ENCODE measurements at places on chromosomes 16 and 17.

- DNase-seq: no peak
These were observed 773 bp downstream of the SYNGR3 start for GRCh38 chr16:1990351-1991134.

GRCh38 chr16:54456291-54456690 is 169.7 kb upstream of the IRX3 start:
- DNase-seq: no peak

GRCh38 chr16:82280867-82281266 is 110.8 kb upstream of the MPHOSPH6 start:
- no peak for DNase-seq

GRCh38 chr17:17445925-17446665 is 30.7 kb upstream of the MED9 start:
- no peak for DNase-seq

- no peak for DNase-seq
These were observed 10.1 kb downstream of the RIPOR1 start for GRCh38 chr16:67538666-67539101.

DNA sequence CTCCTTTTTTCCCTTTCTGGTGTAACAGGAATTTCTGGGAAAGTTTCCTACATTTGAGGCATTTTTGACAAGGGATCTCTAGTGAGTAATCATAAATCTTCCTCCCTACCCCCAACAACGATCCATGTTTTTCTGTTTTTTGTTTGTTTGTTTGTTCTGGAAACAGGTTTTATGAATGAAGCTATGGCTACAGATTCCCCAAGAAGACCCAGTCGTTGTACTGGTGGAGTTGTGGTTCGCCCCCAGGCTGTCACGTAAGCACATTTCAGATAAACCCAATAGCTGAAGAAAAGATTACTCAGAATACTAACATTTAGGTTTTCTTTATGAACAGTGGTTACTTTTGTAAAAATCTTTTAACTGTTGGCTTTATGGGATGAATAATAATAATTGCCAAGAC is 1.6 kb downstream of the BCAS3 start:
- DNase-seq: no peak

DNA sequence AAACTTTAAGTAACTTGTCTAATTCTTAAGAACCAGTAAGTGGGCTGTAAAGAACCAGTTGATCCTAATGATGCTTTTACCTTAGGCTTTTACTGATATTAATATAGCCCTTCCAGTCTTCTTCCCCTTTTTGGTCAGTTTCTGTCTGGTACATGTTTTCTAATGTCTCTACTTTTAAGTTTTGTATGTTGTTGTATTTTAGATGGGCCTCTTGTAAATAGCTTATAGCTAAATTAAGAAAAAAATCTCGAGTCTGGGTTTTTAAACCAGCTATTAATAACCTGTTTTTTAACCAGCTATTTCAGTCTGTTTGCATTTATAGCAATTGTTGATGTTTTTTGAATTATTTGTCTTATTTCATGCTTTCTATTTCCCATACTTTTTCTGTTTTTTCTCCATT is 79.0 kb downstream of the PITPNC1 start:
- no peak for DNase-seq

GRCh38 chr16:54891346-54891745 is 39.3 kb upstream of the IRX5 start:
- DNase-seq: no peak

GRCh38 chr16:3190949-3191353 is 2.9 kb downstream of the OR1F1 start:
- no peak for DNase-seq

GRCh38 chr17:499951-500461 is 147.4 kb upstream of the RPH3AL start:
- DNase-seq: no peak

DNA sequence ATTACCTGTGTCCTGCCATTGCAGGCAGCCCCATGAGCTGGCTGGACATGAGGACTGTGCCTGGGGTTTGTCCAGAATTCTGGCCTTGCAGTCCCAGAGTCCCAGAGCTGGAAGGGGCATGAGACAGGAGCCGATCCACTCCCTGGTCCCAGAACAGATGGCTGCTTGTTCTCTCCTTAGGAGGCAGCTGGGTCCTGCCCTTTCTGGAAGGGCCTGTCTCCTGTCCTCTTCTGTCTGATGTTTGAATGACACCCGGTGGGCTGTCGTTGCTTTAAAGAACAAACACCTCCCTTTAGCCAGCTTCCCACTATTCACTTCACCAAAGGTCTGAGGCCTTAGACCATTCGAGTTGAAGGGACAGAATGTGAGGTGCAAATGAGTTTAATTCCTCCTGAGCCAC is 63.8 kb downstream of the RAP1GAP2 start:
- DNase-seq: no peak

GRCh38 chr16:75218256-75219076 is at the start of gene CTRB1:
Gene CTRB1, plus strand, starts transcription at chr16:75218988. Its CDS starts 20 bp downstream, at chr16:75219008.
- no peak for DNase-seq

DNA sequence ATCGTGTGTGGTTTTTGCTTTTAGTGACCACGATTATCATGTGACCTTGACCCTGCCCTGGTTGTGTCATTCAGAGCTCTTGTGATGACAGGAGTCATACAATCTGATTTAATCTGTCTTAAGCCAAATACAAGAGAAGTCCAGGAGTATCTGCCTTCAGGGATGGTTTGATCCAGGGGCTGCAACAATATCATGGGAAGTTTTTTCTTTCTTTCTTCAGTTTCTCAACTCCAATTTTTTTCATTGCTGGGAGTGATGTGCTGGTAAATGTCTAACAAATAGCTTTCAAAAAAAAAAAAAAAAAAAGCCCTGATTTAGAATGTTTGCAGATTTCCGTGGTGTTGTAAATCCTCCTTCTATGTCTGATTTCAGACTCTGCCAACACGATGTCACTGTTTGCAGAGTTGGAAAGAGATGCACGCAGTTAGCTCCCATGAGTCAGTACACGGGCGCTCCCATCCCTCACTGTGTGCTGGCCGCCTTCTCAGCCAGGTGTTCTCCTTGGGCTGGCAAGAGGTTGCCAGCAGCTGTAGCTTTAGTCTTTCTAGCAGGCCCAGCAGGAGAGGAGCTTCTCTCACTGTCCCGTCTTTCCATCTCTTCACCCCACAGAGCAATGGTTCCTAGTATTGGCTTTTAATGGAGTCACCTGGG is 229.7 kb downstream of the SNX29 start:
- DNase-seq: no peak

DNA sequence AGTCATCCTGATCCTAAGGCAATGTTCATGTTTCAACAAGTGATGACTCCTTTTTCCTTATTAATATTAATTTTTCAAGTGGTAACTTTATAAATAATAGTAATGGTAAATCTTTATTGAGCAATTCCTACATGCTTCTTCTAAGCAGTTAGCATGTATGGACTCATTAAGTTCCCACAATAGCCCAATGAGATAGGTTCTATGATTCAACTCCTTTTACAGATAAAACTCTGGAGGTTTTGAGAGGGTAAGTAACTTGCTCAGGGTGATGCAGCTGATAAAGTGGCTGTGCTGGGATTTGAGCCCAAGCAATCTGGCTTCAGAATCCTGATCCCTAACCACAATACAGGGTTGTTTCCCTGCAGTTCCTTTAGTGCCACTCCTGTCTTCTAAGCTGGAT is 25.3 kb downstream of the SLC47A1 start:
- no peak for DNase-seq

DNA sequence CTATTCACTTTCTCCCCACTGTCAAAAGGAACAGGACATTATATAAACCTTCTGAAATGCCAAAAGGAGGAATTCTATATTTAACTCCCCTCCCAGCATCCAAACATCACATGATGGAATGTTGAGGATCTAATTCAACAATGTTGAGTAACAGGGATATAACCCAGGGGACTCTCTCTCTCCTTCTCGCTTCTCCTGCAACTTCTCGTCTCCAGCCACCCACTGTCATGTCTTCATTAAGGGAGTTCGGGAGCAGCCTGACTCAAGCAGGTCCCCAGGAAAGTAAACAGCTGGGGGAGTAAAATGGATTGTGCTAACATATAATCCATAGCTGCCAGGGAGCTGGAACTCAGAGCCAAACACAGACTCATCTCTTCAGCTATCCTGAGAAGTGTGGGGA is 51.7 kb downstream of the GRIN2A start:
- DNase-seq: no peak

DNA sequence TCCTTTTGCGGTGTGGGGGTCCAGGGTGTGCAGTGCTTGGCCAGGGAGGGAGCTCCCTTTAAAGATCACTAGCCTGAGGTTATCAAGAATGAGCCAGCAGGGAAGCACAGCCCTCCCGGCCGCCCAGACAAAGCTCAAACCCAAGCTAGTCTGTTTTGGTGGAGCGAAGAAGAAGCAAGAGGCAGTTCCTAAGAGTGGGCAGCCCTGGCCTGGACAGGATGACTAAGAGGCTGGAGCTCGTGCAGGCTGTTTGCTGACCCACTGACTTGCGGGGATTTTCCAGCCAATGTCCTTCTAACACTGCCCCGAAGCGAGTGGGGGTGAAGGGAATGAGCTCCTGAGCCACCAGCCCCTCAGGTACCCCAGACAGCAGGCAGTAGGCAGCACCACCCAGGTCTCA is 134.4 kb downstream of the COPRS start:
- no peak for DNase-seq

DNA sequence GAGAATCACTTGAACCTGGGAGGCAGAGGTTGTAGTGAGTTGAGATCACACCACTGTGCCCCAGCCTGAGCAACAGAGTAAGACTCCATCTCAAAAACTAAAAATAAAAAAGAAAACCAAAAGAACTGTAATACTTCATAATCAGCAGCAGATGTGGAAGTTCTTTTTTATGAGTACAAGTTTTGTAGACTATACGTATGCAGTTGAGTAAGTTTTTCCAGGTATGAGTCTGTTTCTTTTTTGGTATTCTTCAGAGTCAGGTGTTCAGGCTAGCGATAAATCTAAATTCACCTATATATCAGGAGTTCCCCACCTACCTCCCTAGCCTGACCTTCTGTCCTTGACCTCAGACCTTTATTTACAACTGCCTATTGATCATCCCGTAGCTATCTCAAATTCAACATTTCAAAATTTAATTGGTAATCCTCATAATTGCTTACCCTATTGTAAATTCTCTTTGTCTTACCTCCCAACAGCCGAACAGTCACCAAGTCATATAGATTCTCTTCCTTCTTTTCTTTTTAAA is 10.7 kb downstream of the DCTN5 start:
- DNase-seq: no peak

- DNase-seq: no peak
These were observed 26.7 kb downstream of the NECAB2 start for GRCh38 chr16:83994703-83995102.

DNA sequence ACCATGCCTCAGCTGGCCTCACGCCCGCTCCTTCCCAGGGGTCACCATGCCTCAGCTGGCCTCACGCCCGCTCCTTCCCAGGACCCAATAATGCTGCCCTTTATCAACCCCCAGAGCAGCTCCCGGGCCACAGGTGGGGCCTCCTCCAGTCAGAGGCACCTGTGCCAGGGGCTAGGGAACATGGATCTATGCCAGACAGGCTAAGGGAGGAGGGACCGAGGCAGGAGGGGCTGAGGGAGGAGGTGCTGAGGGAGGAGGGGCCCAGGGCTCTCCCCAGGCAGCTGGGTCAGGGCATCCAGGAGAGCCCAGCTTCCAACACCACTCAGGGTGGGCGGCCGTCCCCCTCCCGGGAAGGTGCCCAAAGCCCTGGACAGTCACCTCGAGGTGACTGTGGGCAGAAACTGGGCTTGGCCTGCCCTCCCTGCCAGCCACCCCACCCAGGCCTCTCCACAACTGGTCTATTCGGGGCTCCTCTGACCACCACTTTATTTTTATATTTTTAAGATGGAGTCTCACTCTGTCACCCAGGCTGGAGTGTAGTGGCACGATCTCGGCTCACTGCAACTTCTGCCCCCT is 19.4 kb downstream of the UTS2R start:
- DNase-seq: no peak

DNA sequence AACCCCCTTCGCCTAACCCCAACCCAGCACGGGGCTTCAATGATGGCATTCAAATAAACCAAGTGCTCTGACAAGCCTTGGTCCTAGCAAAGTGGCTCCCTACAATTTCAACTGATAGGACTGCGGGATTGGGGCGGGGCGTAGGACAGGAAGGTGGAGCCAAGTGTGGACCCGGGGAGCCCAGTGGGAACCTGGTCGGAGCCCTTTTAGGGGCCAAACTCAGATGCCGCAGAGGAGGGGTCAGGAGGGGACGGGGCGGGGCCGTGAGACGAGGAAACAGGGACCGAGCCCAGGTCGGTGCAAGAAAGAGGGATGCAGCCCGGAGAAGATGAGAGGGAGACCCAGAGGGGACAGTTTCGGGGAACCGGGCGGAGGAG is 13.2 kb upstream of the CDIPT start:
- no peak for DNase-seq

DNA sequence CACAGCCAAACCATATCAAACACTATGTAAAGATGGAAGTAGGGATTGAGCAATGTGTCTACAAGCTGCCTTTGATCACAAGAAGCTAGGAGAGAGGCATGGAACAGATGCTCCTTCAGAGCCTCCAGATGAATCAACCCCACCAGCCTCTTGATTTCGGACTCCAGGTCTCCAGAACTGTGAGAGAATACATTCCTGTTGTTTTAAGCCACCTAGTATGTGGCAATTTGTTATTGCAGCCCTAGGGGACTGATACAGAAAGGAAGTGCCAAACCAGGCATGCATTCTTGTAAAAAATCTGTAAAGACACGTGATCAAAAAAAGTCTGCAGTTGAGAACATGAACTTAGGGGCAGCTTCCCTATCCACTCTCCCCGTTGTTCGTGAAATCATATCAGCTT is 91.1 kb downstream of the C17orf67 start:
- DNase-seq: no peak

- DNase-seq: no peak
These were observed 2.7 kb upstream of the CUEDC1 start for GRCh38 chr17:57957886-57958285.

- no peak for DNase-seq
These were observed at the start of gene PRSS36 for GRCh38 chr16:31149894-31150890. Gene PRSS36, minus strand, starts transcription at chr16:31150066. Its CDS starts 31 bp downstream, at chr16:31150035.

DNA sequence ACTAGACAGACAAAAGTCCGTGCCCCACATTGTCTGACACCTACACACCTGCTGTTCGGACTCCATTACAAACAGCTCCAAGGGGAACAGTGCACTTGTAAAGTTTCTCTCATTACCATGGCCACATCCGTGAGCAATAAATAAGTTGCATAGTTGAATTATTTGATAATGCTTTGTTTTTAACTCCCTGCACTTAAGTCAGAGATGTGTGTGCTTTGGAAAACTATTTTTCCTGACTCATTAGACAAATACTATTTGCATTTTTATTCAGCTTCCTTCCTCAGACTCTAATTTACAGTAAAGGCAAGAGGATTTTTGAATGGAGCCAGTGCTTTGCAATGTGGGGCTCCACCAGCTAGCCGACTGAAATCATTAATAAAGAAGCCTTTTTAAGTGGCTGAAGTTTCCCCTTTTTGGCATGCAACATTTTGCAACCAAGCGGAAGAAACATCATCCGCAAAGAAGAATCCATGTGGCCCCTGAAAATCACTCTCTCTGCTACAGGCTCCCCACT is 6.5 kb upstream of the CCL2 start:
- no peak for DNase-seq

- DNase-seq: no peak
These were observed 1.2 kb downstream of the RHOT1 start for GRCh38 chr17:32143527-32143870.

DNA sequence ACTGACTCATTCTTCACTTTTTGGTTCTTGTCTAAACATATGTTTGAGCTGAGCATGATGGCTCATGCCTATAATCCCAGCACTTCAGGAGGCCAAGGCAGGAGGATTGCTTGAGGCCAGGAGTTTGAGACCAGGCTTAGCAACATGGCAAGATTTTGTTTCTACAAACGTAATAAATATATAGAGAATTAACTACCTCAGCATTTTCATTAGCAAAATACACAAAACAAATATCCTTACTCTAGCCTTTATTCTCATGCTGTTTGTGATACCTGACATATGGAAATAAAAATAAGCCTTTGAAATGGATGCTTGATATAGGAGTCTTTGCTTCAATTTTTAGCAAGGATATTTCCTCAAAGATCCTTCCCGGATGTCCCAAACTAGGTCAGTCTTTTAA is 132.8 kb downstream of the ABCC1 start:
- DNase-seq: no peak

All from BE2C (cell line).